Cardiac muscle cell (in vitro differentiated cells and primary cell): ENCODE measurements at places on chromosomes 6 and 20. TPM values are rescaled to one million over a fixed set of nuclear protein-coding genes. Genes with fewer than 3 reads are reported as not detected.

ULBP3 gene
- 3.4 and 5.8 TPM in 2 replicates for polyA plus RNA-seq

ERGIC3 gene
- polyA plus RNA-seq = 170 and 179 TPM in 2 replicates

LRRC1 gene
- 8.9 and 11.4 TPM in 2 replicates for polyA plus RNA-seq

IYD gene
- polyA plus RNA-seq = not detected in 2 replicates

PNPLA1 gene
- not detected in 2 replicates for polyA plus RNA-seq

PDYN gene
- polyA plus RNA-seq = 1.2 TPM in 1 of 2 replicates, not detected in the other

HLA-DRB5 gene
- polyA plus RNA-seq = 0.15 TPM in 1 of 2 replicates, not detected in the other

OPRM1 gene
- not detected in 2 replicates for polyA plus RNA-seq

DNA sequence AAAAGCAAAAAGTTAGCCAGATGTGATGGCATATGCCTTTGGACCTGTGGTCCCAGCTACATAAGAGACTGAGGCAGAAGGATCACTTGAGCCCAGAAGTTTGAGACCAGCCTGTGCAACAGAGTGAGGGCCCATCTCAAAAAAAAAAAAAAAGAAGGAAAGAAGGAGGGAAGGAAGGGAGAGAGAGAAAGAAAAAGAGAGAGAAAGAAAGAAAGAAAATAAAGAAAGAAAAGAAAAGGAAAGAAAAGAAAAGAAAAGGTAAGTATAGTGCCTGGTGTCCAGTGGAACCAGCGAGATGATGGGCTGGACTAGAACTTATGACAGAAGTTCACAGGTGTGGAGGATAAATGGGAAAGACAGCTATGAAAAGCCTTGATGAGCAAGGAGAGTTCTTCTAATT is 100.9 kb downstream of the QRSL1 start:
- no peaks in the 10 kb centered on the region for H3K36me3 ChIP-seq
- H3K4me3 ChIP-seq = no peak overlapping the region
- no peak overlapping the region for H3K27ac ChIP-seq
- H3K4me1 ChIP-seq = no peaks in the 10 kb centered on the region
- DNase-seq = no peak

GRCh38 chr6:167797476-167798265 is 29.0 kb upstream of the AFDN start:
- no peaks in the 10 kb centered on the region for H3K27me3 ChIP-seq
- H3K4me3 ChIP-seq = no peak overlapping the region
- H3K36me3 ChIP-seq = no peaks in the 10 kb centered on the region
- H3K27ac ChIP-seq = no peak overlapping the region
- DNase-seq = no peak

GRCh38 chr6:96124778-96125177 is 109.0 kb downstream of the FUT9 start:
- no peak overlapping the region for H3K27ac ChIP-seq
- H3K4me3 ChIP-seq = no peak overlapping the region
- no peak for DNase-seq
- no peaks in the 10 kb centered on the region for H3K36me3 ChIP-seq

DNA sequence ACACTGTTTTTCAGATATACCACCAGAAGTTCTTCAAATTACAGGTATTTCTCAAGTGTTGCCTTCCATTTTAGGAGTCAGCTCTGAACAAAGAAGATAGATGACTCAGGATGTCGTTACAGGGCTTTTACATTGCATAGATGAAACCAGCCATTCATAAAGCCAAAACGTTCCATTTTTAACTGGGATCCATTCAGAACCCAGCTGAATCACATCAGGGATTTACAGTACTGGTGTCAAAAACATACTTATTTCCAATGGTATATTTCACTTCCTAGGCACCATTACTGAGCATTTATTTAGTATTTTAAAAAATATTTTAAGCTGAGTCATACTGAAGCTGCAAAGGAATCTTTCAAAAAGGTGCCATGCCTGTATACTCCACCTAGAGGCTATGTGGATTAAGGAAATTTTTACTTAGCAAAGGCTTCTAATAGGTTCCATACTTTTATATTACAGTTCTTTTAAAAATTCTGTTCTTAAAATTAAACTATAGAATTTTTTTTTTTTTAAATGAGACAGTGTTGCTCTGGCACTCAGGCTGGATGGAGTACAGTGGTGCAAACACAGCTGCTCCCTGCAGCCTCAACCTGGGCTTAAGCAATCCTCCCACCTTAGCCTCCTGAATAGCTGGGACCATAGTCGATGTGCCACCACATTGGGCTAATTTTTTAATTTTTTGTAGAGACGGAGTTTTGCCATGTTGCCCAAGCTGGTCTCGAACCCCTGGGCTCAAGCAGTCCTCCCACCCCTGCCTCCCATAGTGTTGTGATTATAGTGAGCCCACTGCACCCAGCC is 2.6 kb downstream of the ASF1A start:
- H3K4me3 ChIP-seq = peak overlapping the region; percentile 57
- H3K27me3 ChIP-seq = no peaks in the 10 kb centered on the region

DNA sequence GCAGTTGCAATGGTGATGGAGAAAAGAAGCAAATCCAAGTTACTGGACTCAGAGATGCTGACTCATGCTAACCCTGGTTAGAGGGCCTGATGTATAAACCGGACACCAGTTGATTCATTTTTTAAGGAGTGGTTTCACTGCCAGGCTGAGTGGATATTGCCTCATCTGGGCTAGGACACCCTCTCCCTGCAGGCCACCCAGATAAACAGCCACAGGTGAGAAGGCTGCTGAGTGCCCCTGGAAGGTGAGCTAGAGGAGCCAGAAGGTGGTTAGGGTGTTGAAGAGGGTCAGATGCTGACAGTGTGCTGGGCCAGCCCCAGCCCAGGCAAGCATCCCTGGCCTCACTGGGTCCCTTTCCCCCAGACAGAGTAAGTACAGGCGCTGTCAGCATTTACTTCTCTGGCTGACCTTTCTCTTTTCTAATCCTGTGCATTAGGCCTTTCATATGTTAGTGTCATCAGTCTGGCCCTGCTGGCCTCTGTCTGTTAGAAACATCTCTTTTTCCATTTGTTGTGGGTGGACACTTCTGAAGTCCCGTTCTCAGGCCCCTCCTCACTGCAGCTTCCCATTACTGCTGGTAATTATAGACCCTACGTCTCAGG is 13.5 kb downstream of the EPB41L1 start:
- no peak overlapping the region for H3K4me3 ChIP-seq
- H3K36me3 ChIP-seq = no peaks in the 10 kb centered on the region
- H3K4me1 ChIP-seq = peaks cover 6% of the 10 kb centered on the region
- no peaks in the 10 kb centered on the region for H3K27me3 ChIP-seq

DNA sequence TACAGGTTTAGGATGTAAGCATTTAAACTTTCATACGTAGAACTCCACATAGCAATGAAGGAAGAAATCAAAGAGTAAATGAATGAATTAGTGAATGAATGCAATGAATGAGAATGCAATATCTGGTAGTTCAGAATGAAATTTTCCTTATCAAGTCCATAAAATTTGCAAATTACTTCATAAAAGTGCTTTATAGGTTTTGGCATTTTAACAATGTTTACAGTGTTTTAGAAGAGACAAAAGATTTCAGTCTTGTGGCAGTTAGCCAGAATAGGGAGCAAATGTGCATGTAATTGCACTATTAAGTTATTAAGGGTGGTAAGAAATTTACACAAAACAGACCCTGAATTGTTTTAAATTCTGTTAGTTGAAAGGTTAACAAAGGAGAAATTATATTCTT is 739.4 kb upstream of the FLRT3 start:
- H3K36me3 ChIP-seq = no peaks in the 10 kb centered on the region
- no peak for DNase-seq
- H3K4me3 ChIP-seq = no peak overlapping the region
- no peak overlapping the region for H3K27ac ChIP-seq

DNA sequence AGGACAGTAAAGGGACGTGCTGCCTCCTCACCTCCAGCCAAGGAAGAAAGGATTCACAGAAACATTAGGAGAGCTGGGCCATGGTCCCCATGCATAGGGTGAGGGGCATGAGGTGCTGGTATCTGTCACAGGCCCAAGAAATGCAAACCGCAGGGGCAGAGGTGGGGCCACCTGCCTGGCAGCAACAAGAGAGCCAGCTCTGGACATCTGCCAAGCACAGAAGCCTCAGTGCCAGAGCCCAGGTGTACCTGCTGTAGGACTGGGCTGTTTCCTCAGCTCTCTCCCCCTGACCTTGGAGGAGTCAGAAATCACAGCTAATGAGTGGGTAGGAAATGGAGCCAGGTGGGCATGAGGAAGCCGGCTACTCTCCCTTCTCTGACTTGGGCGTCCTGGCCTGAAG is 45.3 kb downstream of the SLC2A12 start:
- H3K4me1 ChIP-seq = no peaks in the 10 kb centered on the region
- H3K27ac ChIP-seq = no peak overlapping the region
- no peak overlapping the region for H3K4me3 ChIP-seq
- H3K27me3 ChIP-seq = no peaks in the 10 kb centered on the region

- H3K4me3 ChIP-seq = no peak overlapping the region
- H3K36me3 ChIP-seq = no peaks in the 10 kb centered on the region
- no peaks in the 10 kb centered on the region for H3K27me3 ChIP-seq
- DNase-seq = no peak
- H3K4me1 ChIP-seq = no peaks in the 10 kb centered on the region
Measured at GRCh38 chr6:128531696-128532095, 11.3 kb upstream of the PTPRK start.

- no peak overlapping the region for H3K4me3 ChIP-seq
- no peaks in the 10 kb centered on the region for H3K36me3 ChIP-seq
- H3K27ac ChIP-seq = peak overlapping the region; percentile 32
- DNase-seq = no peak
- H3K27me3 ChIP-seq = no peaks in the 10 kb centered on the region
- peaks cover 7% of the 10 kb centered on the region for H3K4me1 ChIP-seq
Measured at GRCh38 chr6:125346201-125346925, 44.6 kb upstream of the HDDC2 start.

GRCh38 chr20:25238319-25239037 is 9.4 kb upstream of the PYGB start:
- H3K36me3 ChIP-seq = no peaks in the 10 kb centered on the region
- peaks cover 9% of the 10 kb centered on the region for H3K4me1 ChIP-seq
- H3K27ac ChIP-seq = no peak overlapping the region
- no peaks in the 10 kb centered on the region for H3K27me3 ChIP-seq
- no peak for DNase-seq

- peaks cover 23% of the 10 kb centered on the region for H3K36me3 ChIP-seq
- peaks cover 38% of the 10 kb centered on the region for H3K4me1 ChIP-seq
- peak overlapping the region; percentile 92 for H3K27ac ChIP-seq
- DNase-seq = no peak
Measured at GRCh38 chr6:125749865-125750691, 646 bp downstream of the HEY2 start.

DNA sequence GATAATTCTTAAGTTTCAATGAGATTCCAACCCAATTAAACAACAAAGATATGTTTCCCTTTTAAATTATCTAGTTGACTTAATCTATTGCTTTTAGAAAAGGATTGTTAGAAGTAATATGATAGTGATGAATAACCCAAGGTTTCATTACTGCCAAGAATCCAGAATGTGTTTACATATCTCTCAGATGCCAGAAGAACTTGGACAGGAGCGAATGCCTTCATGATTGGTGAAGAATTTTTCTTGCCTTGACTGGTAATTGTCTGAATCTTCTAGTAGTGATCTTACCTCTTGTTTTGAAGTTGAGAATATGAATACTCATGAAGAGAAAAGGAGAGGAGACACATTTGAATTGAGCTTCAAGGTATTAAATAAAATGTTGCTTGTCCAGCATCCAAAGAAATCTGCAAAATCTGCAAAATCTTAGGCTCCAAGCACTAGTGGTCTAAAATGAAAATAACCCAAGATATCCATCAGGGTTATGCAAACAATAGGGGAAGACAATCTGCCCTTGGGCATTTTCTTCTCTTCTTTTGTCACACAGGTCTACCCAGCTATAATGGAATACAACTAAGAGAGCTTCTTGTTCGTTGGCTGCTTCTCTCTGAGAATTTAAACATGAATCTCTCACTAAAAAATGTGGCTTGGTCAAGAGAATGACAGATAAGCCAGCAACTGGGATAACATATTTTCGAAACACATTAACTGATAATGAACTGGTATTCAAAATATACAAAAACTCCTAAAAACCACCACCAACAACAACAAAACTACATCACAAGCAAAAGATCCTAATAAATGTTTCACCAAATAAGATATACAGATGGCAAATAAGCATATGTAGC is 928.9 kb downstream of the EYS start:
- peak; percentile 26 for DNase-seq
- no peaks in the 10 kb centered on the region for H3K4me1 ChIP-seq
- no peak overlapping the region for H3K27ac ChIP-seq
- H3K36me3 ChIP-seq = no peaks in the 10 kb centered on the region

DNA sequence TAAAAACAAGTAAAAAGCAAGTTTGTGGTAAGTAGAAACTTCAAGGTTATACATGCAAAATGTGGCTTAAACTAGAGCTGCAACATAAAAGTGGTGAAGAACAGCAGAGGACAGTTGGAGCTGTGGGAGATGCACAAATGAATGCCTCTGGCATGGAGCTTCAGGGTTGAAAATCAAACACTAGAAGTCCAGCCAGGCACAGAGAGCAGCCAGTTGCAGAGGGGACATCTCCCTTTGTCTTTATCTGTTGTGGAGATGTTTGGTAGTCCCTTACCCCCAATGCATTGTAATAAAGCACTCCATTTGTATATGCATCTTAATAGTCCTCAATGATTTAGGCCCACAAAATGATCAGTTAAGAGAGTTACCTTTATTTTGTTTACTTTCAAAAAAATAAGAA is 73.1 kb upstream of the C20orf144 start:
- no peaks in the 10 kb centered on the region for H3K36me3 ChIP-seq
- H3K4me1 ChIP-seq = peaks cover 21% of the 10 kb centered on the region
- no peak for DNase-seq

- DNase-seq = no peak
- H3K4me3 ChIP-seq = peak overlapping the region; percentile 4
- H3K27me3 ChIP-seq = no peaks in the 10 kb centered on the region
- peaks cover 27% of the 10 kb centered on the region for H3K4me1 ChIP-seq
- H3K27ac ChIP-seq = no peak overlapping the region
Measured at GRCh38 chr6:75935473-75935793, 137.0 kb downstream of the IMPG1 start.

- no peak overlapping the region for H3K27ac ChIP-seq
- no peaks in the 10 kb centered on the region for H3K4me1 ChIP-seq
- H3K36me3 ChIP-seq = no peaks in the 10 kb centered on the region
- H3K4me3 ChIP-seq = no peak overlapping the region
- no peaks in the 10 kb centered on the region for H3K27me3 ChIP-seq
- no peak for DNase-seq
Measured at GRCh38 chr6:159042826-159043181, 2.0 kb downstream of the TAGAP start.

DNA sequence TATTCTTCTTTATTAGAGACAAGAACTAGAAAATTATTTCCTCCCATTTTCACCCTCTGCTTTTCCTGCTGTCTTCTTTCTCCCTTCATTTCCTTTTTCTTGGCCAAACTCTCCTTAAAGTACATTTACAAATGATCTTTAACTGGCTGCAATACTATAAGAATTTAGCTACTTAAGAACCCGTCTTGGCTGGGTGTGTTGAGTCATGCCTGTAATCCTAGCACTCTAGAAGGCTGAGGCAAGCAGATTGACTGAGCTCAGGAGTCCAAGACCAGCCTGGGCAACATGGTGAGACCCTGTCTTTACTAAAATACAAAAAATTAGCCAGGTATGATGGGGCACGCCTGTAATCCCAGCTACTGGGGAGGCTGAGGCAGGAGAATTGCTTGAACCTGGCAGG is 39.3 kb upstream of the SRPK1 start:
- no peaks in the 10 kb centered on the region for H3K4me1 ChIP-seq
- no peak for DNase-seq
- H3K27me3 ChIP-seq = no peaks in the 10 kb centered on the region
- H3K36me3 ChIP-seq = no peaks in the 10 kb centered on the region

GRCh38 chr6:44563397-44563796 is 175.9 kb downstream of the CDC5L start:
- no peak overlapping the region for H3K27ac ChIP-seq
- DNase-seq = peak; percentile 53
- H3K4me3 ChIP-seq = no peak overlapping the region
- H3K4me1 ChIP-seq = no peaks in the 10 kb centered on the region
- H3K36me3 ChIP-seq = no peaks in the 10 kb centered on the region
